GM23338 (cell line): ENCODE measurements at places on chromosomes 16 and 17. TPM values are rescaled to one million over a fixed set of nuclear protein-coding genes. Genes with fewer than 3 reads are reported as not detected.

The P2RX5 gene
- 11.6 and 13.6 TPM in 2 replicates for total RNA-seq

DNA sequence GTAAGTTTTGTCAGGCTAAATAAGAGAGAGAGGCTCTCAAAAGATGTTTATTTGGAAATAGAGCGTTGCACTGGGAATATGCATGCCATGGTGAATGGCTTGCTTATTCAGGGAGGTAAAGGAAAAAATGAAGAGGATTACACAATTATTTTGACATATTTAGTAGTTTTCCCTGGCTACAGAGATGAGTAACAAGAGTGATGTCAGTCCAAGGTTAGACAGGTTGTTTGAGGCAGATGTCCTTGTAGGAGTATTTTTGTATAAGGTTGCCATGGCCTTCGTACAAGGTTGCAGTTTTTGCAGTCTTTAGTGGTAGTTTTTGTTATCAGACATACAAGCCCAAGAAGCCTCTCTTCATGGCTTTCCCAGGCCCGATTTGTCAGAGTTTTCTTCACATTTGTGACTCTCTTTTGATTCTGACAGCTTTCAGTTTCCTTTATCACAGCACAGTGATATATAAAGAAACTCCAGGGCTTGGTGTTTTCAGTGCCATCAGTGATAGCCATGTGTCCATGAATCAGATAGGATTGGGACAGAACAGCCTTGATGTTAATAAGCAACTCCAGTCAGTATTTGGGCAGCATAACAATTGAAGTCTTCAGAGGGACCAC lies 18.7 kb upstream of the LGALS9 start:
- DNase-seq: no peak

- DNase-seq: no peak
Measured at GRCh38 chr17:19880393-19880792, 12.7 kb upstream of the ULK2 start.

The OSGIN1 gene
- total RNA-seq: 0.89 and 1.6 TPM in 2 replicates

- no peak for DNase-seq
Measured at GRCh38 chr17:78524870-78525510, 52.2 kb downstream of the DNAH17 start.

The PRAC1 gene
- total RNA-seq: not detected in 2 replicates

DNA sequence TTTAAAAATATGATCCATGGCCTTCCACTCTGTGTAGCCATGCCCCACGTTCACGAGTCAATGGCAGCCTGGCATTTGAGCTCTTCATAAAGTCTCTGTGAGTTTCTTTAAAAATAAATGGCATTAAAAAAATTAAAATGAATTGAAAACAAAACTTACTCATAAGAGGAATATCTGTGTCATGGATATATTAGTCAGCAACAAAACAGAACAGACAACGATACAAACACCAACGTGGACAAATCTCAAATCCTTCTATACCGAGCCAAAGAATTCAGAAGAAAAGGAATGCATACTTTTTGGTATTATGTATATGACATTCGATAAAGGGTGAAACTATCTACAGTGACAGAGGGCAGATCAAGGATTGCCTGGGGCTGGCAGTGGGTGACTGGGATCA lies 8.2 kb upstream of the CMIP start:
- DNase-seq: no peak

The ZNF469 gene
- 1.4 and 1.9 TPM in 2 replicates for total RNA-seq

DNA sequence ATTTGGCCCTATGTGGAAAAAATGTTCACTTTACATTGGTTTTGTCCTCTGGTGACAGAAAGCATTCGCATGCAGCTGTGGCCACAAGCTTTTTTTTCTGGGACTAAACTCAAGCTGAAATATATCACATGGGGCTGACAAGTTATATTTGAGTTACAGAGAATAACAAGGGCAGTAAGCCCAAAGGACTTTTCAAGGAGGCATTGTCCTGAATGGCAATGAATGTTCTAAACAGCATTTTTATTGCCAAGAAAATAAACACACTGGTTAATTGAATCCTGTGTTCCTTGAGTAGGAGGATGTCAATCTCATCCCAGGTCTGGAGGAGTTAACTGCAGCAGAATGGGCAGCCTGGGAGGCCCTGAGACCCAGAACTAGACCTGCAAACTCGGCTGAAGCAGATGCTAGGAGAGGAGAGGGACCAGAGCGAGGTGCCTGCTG lies 114.5 kb downstream of the COPRS start:
- DNase-seq: no peak

The SRCIN1 gene
- total RNA-seq: 1.3 and 2.2 TPM in 2 replicates

GRCh38 chr17:9729034-9729650 lies 62.2 kb downstream of the DHRS7C start:
- DNase-seq: peak; percentile 67

- DNase-seq: no peak
Measured at GRCh38 chr17:19537111-19537510, 3.5 kb downstream of the SLC47A1 start.

- no peak for DNase-seq
Measured at GRCh38 chr17:2478458-2478857, 33.2 kb downstream of the METTL16 start.

The TBC1D3G gene
- total RNA-seq: not detected in 2 replicates

DNA sequence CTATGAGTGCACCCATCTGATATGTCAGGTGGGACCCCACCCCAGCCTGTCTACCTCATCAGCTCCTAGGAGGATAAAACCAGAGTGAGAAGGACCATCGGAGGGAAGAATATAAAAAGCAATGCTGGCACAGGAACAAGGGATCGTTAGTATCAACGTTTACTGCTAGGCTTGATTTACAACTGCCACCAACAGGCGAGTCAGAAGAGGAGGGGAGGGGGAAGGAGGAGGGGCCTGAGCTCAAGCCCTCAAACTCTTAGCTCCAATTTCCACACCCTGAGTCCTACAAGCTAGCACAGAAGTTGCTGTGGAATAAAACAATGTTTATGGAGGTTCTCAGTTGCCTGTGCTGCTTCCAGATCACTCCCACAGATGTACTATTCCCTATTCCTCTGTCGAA lies 234.5 kb downstream of the C16orf78 start:
- no peak for DNase-seq
